ENCODE measurements at places on chromosomes 12 and 14.

DNA sequence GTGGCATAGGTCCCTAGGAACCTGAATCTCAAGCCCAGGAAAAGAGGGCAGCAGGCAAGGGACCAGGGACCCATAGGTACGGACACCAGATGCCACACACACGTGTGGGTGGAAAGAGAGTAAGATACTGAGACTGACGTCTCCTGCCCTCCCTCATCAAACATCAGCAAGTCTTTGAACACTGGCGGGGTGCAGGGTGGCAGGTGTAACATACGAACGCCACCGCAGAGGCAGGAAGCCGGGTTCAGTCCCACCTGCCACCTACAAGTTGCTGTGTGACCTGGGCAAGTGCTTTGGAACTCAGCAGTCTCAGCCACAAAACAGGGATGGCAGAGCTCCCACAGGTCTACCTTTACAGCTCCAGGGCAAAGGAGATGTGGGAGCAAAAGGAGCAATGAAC is 11.1 kb downstream of the ACTN1 start:
- no peak for DNase-seq

GRCh38 chr12:2529807-2530206 is 265.0 kb upstream of the FKBP4 start:
- no peak for DNase-seq

DNA sequence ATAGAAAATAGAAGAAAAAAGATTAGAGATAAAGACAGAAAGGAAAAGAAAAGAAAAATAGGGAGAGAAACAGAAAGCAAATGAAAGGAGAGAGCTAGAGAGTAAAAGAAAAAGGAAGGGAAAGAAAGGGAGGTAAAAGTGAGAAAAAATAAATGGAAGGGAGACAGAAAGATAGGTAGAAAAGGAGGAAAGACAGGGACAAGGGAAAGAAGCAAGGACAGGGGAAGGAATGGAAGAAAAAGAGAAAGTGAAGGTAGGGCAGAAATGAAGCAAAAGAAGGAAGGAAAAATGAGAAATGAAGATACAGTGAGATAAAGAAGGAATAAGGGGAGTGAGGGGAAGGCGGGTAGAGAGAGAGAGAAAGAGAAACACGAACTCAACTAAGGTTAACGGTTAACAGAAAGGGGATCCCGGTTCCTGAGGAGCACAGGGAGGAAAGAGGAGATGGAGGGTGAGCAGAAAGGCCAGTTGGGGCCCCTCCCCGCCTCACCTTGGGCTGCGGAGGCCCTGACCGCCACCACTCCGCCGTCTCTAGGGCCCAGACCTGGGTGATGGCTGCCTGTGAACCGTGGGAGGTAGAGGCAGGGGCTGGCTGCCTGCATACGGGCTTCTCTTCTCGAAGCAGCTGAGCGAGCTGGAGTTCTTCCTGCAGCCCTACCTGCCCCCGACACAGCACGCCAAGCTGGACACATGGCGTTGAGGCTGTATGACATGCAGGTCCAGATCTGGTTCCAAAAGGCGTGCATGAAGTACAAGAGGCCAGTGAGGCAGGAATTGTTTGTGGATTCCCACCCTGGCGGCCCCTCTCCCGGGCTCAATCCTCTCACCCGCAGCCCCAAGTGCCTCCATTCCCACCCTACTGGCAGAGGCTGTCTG is 59.5 kb downstream of the SMUG1 start:
- no peak for DNase-seq

DNA sequence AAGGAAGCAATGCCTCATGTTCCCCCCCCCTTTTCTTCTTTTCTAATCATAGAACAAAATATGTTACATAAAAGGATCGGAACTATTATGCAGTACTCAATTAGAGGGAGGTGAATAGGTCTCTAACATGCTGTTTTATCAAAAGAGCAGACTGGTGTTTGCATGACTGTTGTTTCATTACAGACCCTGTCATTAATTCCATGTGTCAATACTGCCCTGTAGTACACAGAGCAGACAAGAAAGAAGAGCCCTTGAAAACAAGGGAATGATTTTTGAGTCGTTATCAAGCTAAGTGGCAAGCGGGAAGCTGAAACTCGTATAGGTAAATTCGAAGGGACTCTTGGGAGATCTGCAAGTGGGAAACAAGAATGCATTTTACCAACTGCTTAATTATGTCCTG is 76.9 kb upstream of the TMEM263 start:
- DNase-seq = no peak

GRCh38 chr14:64465831-64466554 is 694 bp downstream of the AKAP5 start:
- DNase-seq = peak; percentile 35

DNA sequence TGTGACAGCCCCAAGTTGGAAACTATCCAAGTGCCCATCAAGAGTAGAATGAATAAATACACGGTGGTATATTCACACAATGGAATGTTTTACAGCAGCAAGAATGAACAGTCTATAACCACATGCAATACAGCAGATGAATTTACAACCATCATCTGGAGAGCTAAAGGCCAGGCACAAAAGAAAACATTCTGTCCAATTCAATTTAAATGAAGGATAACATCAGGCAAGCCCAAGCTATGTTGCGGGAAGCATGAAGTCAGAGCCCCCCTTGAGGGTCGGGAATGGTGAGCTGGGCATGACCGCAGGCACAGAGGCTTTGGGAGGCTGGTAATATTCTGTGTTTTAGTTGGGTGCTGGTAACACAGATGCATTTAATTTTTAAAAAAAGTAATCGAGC is 76.0 kb downstream of the SYNE3 start:
- DNase-seq = no peak

- DNase-seq = no peak
Observed at GRCh38 chr12:95784915-95785314, 5.6 kb downstream of the NTN4 start.

DNA sequence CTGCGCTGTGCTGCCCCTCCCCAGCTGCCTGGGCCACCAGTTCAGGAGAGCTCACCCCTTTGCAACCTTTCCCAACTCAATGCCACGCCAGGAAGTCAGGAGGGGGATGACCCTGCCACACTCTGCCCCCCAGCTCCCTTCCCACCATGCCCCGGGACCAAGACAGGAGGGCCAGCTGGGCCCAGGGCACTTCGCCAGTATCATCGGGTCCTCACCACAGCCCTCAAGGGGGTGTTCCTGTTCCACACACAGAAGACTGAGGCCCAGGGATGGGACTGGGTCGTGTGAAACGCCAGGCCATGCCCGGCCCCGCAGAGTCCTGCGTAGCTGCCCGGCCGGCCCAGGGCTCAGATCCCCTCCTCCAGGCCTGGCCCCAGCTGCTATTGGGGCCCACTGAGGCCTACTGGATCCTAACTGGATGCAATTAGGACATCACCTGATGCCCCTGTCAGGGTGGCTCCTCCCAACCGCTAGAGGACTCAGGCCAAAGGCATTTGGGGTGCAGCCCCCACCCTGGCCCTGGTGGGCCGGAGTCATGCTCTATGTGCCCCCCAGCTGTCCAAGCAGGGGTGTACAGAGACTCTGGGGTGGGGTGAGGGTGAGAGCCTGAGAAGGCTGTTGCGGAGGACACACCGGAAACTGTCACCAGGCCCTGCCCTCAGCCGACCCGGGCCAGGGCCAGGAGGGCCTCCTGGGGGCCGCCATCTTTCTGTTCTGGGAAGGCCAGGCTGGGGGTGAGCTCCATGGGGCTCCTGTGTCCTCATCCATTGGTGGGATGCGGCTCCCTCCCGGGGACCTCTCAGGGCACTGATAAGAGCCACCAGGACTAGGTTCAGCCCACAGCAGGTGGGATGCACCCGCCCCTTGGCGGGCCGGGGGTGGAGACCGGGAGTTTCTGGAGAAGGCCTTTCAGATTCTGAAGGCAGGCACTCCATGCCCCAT is 29.3 kb upstream of the ANKRD9 start:
- no peak for DNase-seq

DNA sequence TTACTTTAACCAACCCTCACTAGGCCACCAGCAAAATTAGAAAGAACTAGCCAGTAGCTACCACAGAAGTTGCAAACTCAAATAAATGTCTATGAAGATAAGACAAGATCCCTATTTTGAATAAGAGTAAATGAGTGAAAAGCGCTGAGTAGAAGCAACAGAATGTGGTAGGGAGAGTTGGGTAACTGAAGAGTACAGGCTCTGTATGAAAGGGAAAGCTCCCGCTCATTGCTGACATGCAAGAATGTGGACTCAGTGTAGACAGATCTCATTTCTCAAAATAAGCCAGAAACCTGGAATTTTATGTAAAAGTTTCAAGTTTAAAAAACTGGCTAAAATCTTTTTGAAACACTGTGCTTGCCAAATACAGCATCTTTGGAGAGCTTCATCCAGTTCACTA is 63.9 kb downstream of the NAV3 start:
- no peak for DNase-seq

DNA sequence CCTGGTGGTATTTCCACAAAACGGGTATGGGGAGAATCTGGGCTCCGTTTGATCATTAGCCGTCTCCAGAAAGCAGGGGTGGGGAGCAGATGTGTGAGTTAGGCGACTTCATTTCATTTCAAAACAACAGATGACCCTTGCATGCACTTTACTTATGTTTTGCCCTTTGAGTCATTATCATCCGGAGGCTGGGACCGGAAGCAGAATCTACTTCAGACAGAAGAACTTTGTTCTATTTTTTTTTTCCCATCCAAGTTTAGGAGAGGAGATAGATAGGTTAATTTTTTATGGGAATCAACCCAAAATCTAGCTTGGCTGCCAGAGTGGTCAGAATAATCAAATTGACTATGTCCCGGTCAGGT is 31.3 kb upstream of the CMAS start:
- no peak for DNase-seq

- no peak for DNase-seq
Observed at GRCh38 chr14:68295316-68295816, 475.8 kb downstream of the RAD51B start.

GRCh38 chr12:51721282-51721940 is 127.1 kb downstream of the FIGNL2 start:
- no peak for DNase-seq

GRCh38 chr14:38003746-38004609 is 203.7 kb upstream of the SSTR1 start:
- no peak for DNase-seq

- DNase-seq = no peak
Observed at GRCh38 chr12:31991146-31991545, 31.9 kb downstream of the RESF1 start.

- DNase-seq = no peak
Observed at GRCh38 chr14:24075485-24076301, 4.3 kb downstream of the CPNE6 start.

DNA sequence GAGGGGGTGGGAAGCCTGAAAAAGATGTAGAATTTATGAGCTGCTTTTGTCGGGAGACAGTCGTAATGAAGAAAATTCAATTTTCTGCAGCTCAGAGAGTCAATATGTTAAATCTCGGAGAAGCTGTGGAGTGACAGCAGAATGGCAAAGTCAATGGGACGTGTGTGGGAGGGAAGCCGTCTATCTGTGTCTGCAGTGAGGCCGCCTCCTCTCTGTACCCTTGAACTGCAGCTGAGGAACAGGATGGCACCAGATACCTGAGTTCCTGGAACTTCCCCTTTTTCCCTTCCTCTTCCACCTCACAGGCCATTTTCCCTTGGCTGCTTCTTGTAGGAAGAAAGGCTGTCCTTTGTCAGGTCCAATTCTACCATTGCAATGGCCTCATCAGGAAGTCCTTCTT is 9.3 kb upstream of the CALCOCO1 start:
- no peak for DNase-seq
